ENCODE measurements at places on chromosomes 1 and 21. TPM values are rescaled to one million over a fixed set of nuclear protein-coding genes. Genes with fewer than 3 reads are reported as not detected.

GRCh38 chr1:202011994-202012393 is 1.6 kb downstream of the ELF3 start:
- H3K36me3 ChIP-seq: no peaks in the 10 kb centered on the region
- no peaks in the 10 kb centered on the region for H3K27me3 ChIP-seq
- DNase-seq: no peak
- H3K4me3 ChIP-seq: no peak overlapping the region
- no peak overlapping the region for H3K27ac ChIP-seq

Gene FH
- 21.8 TPM for total RNA-seq

- no peak overlapping the region for H3K4me3 ChIP-seq
- H3K4me1 ChIP-seq: peaks cover 56% of the 10 kb centered on the region
- H3K27me3 ChIP-seq: no peaks in the 10 kb centered on the region
- H3K27ac ChIP-seq: no peak overlapping the region
- no peaks in the 10 kb centered on the region for H3K36me3 ChIP-seq
- no peak for DNase-seq
Observed at GRCh38 chr1:15346346-15347030, 63.2 kb upstream of the EFHD2 start.

GRCh38 chr21:40531431-40532110 is 315.4 kb downstream of the DSCAM start:
- H3K36me3 ChIP-seq: no peaks in the 10 kb centered on the region
- H3K27me3 ChIP-seq: no peaks in the 10 kb centered on the region
- no peak overlapping the region for H3K27ac ChIP-seq
- H3K4me1 ChIP-seq: no peaks in the 10 kb centered on the region

Gene TRIM67
- not detected for total RNA-seq
